Globus pallidus (tissue), 1 donor: ENCODE measurements at places on chromosomes 5 and 9.

- DNase-seq: no peak
These were observed 150.2 kb upstream of the SLC12A2 start for GRCh38 chr5:127933348-127933747.

- DNase-seq: no peak
These were observed 5.7 kb downstream of the PAM start for GRCh38 chr5:102760815-102761214.

- DNase-seq: no peak
These were observed 9.7 kb upstream of the CLPTM1L start for GRCh38 chr5:1354576-1354975.

- DNase-seq: no peak
These were observed 28.7 kb downstream of the PCSK1 start for GRCh38 chr5:96404191-96404867.

GRCh38 chr9:113299800-113300292, 3.3 kb downstream of the RNF183 start:
- DNase-seq: peak; percentile 13

- no peak for DNase-seq
These were observed 59.5 kb downstream of the OLFM1 start for GRCh38 chr9:135146766-135147473.

- DNase-seq: no peak
These were observed 626.2 kb downstream of the TLR4 start for GRCh38 chr9:118330191-118330986.

DNA sequence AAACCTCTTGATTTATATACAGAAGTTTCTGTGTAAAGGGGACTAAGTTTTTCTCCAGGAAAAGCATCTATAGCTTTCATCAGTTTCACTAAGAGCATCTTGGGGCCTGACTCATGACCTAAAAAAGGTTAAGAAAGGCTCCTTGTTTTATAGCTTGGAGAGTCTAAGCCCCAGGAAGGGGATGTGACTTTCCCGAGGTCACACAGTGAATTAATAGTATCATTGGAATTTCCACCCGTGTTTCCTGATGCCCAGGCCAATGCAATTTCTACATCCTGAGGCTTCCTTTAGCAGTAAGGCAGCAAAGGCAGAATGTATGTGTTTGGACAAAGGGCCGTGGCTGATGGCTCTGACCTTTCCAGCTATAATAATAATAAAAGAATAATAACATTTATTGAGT, 8.6 kb downstream of the MORN5 start:
- no peak for DNase-seq

DNA sequence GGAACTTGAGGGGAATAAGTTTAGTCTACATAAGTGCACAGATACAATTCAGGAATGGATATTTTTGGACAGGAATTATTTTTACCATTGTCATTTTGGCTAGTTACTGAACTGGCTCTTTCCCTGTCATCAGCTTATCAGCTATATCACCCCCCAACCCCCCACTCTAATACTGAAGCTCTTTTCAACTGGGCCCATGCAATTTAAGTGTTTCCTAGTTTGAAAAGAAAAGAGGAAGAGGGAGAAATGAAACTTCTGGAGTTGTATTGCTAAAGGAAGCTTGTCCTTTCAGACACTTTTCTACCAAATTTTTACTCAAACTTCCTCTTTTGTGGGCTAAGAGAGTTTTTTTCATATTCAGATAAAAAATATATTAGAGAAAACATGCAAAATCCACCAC, 18.5 kb upstream of the TIMD4 start:
- peak; percentile 25 for DNase-seq

GRCh38 chr5:66851306-66851705, 255.1 kb downstream of the MAST4 start:
- no peak for DNase-seq

DNA sequence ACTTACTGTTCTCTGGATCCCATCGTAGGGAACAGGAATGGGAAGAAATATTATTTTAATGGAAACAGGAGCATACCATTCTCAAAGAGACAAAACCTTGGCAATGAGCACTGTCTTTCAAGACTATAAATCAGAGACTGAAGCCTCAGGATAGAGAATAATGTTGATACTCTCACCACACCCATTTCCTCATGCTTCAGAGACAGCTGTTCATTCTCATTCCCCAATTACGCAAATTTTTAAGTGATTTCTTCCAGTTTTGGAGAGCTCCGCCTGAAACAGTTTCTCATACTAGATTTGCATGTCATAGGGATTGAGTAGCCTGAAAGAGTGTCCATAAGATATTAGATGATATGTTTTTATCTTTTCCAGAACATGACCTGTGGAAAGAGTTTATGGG, 290.5 kb upstream of the RASA1 start:
- no peak for DNase-seq

GRCh38 chr5:57953792-57954191, 471.2 kb upstream of the ACTBL2 start:
- no peak for DNase-seq

GRCh38 chr9:113525831-113526230, 62.3 kb downstream of the RGS3 start:
- no peak for DNase-seq

DNA sequence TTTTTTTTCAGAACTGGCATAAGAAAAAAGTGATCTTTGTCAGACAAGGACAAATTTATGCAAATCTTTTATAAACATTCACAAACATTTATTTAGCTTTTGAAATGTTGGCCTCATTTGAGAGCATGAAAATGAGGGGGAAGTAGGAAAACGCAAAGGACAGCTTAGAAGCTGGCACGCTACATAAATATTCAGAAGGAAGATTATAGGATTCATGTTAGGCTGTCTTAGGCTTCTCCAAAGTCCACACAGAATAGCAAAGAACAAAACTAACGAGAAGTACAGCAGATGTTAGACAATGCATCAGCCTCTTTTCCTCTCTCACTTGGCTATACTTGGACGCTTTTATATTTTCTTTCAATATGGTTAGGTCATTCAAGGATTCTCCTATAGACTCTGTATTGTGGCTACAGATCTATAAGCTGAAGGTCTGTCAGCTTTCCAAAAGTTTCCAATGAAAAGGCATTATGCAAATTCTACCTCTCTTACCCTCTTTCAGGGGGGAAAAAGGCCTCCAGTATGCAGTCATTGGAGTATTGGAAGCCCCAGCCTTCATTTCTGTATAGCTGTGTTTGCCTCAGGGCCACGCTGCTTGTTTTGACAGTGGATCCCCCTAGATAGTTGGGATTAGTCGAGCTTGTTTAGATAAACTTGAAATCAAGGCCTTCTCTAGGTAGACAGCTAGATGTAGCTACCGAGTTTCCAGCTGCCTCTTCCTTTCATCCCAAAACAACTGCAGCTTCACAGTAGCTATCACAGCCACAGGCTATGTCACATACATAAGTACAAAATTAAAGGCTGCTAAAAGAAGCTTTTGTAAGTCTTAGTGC, 153.0 kb downstream of the DENND1A start:
- no peak for DNase-seq

GRCh38 chr9:15882328-15882727, 329.5 kb downstream of the CCDC171 start:
- no peak for DNase-seq

DNA sequence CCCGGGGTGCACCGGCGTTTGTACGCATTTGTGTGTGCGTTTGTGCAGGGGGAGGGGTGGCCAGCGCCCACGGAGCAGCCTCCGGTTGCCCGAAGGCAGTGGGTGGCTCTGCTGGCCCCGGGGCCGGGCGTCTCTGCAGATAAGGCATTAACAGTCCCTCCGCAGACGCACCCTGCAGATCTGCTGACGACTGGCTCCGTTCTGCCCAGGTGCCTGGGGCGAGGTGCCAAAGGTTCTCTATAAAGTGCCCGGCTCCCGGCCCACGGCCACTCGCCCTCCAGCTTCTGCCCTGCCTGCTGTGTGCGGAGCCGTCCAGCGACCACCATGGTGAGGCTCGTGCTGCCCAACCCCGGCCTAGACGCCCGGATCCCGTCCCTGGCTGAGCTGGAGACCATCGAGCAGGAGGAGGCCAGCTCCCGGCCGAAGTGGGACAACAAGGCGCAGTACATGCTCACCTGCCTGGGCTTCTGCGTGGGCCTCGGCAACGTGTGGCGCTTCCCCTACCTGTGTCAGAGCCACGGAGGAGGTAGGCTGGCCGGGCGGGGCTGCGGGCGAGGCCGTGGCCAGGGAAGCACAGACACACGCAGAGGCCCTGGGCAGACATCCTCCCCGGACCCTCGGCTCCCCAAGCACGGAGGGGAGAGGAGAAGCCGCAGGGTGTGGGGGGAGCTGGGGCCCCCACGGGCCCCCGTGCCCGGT, at the start of gene SLC6A19:
Gene SLC6A19 (plus strand): TSS at position 269 of the 699 bp plus-strand sequence. CDS start 56 bp downstream, at position 325.
- DNase-seq: no peak

DNA sequence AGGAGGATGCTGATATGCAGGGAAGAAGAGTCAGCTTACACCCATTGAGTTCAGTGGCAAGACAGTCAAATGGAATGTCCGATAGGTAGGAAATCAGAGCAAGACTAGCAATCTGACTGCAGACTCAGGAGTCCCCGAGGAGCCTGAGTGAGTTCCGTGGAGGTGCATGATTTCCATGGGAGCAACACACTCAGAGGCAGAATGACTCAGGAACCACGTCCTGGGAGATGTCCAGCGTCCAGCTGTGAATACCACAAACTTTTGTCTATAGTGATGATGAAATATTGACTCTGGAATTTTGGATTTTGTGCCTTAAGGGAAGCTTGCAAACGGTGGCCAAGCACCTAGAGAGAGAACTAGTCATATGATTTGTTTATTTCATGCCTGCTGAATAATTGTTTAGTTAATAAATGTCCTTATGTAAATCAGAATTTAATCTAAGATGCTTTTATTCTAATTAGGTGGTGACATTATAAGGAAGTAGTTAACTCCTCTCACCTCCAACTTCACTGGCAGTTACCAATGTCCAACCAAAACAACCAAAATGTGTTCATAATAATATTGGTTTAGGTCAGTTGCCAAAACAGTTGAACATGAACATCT, 100.4 kb downstream of the PDE4D start:
- DNase-seq: no peak

DNA sequence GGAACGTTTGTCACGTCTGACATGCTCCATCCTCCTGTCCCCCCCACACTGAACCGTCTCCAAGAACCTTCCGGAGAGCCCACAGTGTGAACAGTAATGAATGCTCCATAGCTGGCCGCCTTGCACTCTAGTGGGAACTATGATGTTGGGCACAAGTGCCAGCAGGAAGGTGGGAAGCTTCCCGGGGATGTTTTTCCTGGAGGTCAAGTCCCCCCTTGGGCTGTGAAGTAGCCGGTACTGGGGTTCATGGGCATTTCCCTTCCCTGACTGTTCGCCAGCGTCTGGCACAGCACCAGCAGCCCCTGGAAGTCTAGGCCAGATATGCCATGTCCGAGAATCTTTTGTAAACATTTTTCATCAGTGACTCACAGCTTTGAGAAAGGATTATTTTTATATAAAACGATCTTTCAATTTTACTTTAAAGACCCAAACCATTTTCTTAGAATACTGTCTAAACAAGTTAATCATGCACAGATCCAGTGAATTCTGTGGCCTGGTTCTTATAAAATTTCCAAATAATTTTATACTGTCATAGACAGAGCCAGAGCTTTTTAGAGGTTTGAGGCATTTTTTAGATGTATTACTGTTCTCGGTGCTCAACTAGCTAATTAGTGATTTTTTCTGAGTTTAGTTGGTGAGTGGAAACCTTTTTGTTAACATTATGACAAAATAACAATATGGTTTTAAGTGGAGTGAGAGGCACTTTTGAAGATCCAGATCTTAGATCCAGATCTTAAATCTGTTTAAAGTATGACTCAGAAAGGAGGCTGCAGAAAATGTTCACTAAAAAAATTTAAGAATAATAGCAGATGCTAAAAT, 11.6 kb downstream of the ABL1 start:
- DNase-seq: peak; percentile 79

- DNase-seq: no peak
These were observed 79.2 kb downstream of the DMRT2 start for GRCh38 chr9:1129382-1129781.

- peak; percentile 42 for DNase-seq
These were observed 630.6 kb upstream of the SEMA6A start for GRCh38 chr5:117204926-117205869.

- no peak for DNase-seq
These were observed 30.9 kb upstream of the TNFSF15 start for GRCh38 chr9:114836769-114837168.

- DNase-seq: no peak
These were observed 106.7 kb upstream of the SLC28A3 start for GRCh38 chr9:84447305-84447704.

DNA sequence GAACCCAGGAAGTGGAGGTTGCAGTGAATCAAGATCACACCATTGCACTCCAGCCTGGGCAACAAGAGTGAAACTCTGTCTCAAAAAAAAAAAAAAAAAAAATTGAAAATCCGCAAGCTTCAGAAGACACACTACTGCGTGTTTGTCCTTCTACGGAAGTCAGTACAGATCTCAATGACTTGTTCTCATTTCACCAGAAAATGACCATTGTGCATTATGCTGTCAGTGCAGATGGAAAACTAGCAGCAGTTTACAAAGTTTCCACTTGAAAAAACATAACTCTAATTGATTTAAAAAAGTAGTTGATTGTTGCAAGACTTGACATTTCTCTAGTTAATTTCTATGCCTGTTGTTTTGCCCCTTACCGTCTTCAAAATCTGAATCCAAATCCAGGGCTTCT, 298.0 kb upstream of the DMRT1 start:
- DNase-seq: peak; percentile 51

GRCh38 chr5:96140084-96140483, 178.4 kb upstream of the ELL2 start:
- no peak for DNase-seq

- peak; percentile 25 for DNase-seq
These were observed 14.6 kb downstream of the ARL15 start for GRCh38 chr5:54295651-54296276.

- no peak for DNase-seq
These were observed 266.6 kb downstream of the CD180 start for GRCh38 chr5:66929995-66930394.

DNA sequence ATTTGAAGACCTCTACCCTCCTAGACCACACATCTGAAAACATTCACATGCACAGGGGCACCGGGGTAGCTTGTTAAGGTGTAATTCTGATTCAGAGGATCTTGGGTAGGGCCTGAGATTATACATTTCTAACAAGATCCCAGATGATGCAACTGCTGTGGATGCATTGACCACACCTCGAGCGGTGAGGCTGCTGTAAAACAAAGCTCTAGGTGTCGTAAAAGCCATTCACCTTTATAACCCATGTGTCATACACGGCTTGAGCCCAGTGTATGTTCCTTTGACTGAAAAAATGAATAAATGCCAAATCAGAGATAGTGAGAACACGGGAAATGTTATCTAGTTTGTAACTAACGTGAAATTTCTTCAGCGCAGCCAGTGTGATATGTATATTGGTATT, 1578.2 kb upstream of the WWC1 start:
- no peak for DNase-seq
